Activated T-cell treated with anti-CD3 and anti-CD28 coated beads for 48 hours (primary cell): ENCODE measurements at places on chromosomes 13 and 19.

- DNase-seq: no peak
Measured at GRCh38 chr13:23513455-23513854, 56.8 kb upstream of the TNFRSF19 start.

DNA sequence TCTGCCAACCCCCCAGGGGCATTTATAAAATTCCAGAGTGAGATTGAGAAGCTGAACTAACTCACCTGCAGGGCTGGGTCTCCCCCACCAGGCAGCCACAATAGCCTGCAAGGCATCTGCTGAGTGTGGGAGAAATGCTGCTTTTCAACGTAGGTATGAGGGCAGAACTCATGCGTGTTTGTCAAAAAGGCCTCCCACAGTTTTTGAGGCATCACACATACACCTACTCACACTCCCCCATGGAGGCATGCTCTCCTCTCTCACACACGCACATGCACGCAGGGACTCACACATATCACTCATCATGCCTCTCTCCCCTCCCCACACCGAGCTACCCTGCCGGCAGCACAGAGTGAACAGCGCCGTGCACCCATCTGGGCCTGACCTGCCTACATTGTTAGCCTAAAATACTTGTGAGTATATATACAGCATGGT, 390.5 kb downstream of the FGF9 start:
- peak; percentile 41 for DNase-seq

- DNase-seq: no peak
Measured at GRCh38 chr13:20416223-20416745, 109.4 kb downstream of the CRYL1 start.

DNA sequence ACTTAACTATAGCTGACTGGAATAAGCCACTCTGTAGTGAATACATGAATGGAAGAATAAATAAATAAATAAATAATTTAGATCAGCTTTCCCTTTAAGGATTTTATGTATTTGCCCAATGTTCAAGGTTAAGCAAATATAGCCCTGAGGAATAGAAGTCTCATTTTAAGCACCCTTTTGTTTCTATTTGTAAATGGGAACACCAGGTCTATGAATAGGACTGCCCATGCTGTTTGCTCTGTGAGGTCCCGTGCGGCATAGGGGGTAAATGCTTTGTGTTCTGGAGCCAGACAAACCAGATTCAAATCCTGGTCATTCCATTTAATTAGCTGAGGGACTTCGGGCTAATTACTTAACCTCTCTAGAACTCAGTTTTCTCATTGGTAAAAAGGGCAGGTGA, 29.3 kb downstream of the CBY2 start:
- DNase-seq: no peak

- DNase-seq: no peak
Measured at GRCh38 chr19:1648920-1649541, 3.4 kb downstream of the TCF3 start.

- no peak for DNase-seq
Measured at GRCh38 chr19:23460656-23461055, 65.4 kb upstream of the ZNF91 start.

- no peak for DNase-seq
Measured at GRCh38 chr19:50818859-50819472, 4.6 kb downstream of the KLK1 start.

DNA sequence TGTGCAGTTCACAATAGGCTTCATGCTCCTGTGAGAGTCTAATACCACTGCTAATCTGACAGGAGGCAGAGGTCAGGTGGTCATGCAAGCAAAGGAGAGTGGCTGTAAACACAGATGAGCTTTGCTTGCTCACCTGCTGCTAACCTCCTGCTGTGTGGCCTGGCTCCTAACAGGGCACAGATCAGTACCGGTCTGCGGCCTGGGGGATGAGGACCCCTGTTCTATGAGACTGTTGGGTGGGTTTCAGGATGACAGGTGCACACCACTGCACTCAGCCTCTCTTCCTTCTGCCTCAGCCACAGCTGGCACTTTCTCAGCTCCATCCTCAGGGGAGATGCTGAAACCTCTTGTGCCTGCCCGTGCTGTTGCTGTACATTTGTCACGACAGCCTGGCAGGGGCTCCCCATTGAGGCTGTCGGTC, 9.7 kb downstream of the CLEC4G start:
- DNase-seq: no peak

DNA sequence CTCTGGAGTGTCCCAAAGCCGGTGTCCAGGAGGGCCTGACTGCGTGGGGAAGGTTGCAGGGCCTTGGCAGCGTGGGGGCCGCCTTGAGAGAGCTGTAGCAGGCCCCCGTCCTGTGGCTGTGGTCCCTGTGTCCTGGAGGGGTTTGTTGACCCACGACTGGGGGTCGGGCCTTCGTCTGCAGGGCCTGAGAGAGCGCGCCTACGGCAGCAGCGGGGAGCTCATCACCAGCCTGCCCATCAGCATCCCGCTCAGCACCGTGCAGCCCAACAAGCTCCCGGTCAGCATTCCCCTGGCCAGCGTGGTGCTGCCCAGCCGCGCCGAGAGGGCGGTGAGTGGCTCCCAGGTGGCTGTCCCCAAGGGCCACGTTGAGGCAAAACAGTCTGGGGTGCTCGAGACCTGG, 18.5 kb downstream of the PLEKHJ1 start:
- no peak for DNase-seq
